CD4-positive, alpha-beta T cell treated with Interleukin-12 subunit alpha and Interleukin-12 subunit beta, for 1 hour (primary cell): ENCODE measurements at places on chromosomes 5 and 9.

GRCh38 chr9:73916016-73916673 is 581.0 kb upstream of the RORB start:
- no peak for DNase-seq

- no peak for DNase-seq
Observed at GRCh38 chr5:44099643-44100042, 289.6 kb downstream of the FGF10 start.

- no peak for DNase-seq
Observed at GRCh38 chr5:61519728-61520277, 187.7 kb downstream of the ZSWIM6 start.

- no peak for DNase-seq
Observed at GRCh38 chr5:161799316-161799715, 48.6 kb upstream of the GABRA1 start.

GRCh38 chr5:125181159-125181558 is 434.7 kb upstream of the ZNF608 start:
- DNase-seq: no peak

DNA sequence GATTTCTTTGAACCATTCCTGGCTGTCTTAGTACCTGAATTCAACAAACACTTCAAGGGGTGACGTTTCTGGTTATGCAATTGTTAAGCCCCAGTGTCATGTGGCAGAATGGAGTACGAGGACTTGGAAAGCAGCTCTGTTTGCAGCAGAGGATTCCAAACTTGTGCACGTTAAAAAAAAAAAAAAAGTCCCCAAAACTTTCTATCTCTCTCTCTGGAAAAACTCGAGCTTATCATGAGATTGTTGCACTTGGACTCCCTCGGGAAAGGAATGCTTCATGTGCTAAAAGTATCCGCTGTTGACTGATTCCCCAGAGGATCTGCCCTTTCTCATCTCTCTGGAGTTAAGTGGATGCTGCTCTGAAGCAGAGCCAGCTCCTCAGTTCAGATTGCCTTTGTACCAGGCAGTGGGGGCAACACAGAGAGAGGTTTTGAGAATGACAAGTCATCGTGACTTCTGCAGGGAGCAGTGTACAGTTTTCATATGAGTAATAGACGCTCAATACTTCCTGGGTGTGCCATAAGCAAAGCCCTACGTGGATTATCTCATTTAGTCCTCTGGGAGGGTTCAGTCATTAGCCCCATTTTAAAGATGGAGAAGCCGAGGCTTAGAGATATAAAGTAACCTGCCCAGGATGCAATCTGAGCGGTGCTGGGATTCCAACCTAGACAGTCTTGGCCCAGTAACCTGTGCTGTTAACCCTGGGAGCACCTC is 28.1 kb downstream of the TMOD1 start:
- no peak for DNase-seq

DNA sequence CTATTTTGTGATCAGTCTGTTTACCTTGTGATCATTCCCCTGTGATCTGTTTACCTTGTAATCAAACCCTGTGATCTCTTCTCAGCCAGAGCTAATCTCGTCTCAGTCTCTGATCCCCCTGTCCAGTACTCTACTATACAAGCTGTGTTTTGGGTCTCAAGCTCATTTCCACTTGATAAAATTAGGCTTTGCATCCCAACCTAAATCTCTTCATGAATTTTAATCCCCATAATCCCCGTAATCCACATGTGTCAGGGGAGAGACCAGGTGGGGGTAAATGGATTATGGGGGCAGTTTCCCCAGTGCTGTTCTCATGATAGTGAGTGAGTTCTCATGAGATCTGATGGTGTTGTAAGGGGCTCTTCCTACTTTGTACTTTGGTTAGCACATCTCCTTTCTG is 157.2 kb downstream of the PRR16 start:
- DNase-seq: no peak

GRCh38 chr9:130313103-130313858 is 47.7 kb downstream of the HMCN2 start:
- DNase-seq: no peak

- no peak for DNase-seq
Observed at GRCh38 chr9:124295159-124295794, 37.5 kb downstream of the NEK6 start.

DNA sequence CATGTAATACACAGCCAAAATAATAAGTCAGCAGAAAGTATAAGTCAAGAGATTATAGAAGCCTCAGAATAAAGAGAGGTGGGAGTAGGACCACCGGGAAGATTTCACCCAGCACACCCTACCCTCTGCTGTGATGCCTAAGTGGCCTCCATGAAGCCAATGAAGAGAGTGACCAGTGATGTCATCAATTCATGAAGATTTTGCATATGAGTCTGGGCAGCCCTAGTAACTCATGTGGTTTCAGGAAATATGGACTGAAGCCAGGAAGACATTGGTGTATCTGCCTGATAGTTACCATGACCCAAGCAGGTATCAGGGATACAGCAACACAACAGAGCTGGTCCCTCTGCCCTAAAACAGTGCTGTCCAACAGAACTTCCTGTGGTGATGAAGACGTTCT is 135.3 kb downstream of the ADAMTS12 start:
- DNase-seq: no peak

GRCh38 chr5:112824197-112824596 is 36.9 kb upstream of the SRP19 start:
- no peak for DNase-seq

DNA sequence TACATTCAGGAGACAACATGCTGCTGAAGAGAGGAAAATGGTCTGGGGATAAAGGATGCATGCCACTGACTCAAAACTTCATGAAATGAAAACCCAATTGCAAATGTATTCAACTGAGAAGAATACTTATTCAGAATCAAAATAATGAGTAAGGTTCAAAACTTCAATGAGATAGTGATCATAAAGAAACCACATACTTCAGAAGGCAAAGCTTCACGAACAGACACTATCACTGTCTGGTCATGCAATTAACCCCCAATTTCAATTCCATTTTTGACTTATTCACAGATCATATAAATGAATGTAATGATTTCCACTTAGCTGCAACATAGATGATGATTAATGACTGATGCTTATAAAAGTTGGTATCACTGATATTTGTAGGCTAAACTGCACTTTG is 33.0 kb upstream of the CTNNAL1 start:
- no peak for DNase-seq

GRCh38 chr9:88833946-88834345 is 157.3 kb upstream of the S1PR3 start:
- no peak for DNase-seq

DNA sequence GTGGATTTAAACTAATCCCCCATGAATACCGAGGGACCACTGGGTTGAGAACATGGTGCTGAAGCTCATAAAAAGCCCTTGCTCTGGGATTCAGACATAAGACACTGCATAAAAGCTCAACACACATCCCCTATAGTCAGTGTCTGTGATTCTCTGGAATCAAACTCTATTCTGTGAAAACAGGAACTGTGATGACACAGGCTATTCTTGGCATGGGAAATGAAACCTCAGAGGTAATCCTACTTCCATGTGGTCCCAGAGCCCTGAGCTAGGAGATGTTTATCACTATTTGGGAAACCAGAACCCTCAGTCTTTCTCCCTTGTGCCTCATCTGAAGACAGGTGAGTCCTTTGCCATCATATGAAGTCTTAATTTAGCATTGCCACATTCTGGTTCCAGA is 135.4 kb upstream of the PRSS3 start:
- no peak for DNase-seq

DNA sequence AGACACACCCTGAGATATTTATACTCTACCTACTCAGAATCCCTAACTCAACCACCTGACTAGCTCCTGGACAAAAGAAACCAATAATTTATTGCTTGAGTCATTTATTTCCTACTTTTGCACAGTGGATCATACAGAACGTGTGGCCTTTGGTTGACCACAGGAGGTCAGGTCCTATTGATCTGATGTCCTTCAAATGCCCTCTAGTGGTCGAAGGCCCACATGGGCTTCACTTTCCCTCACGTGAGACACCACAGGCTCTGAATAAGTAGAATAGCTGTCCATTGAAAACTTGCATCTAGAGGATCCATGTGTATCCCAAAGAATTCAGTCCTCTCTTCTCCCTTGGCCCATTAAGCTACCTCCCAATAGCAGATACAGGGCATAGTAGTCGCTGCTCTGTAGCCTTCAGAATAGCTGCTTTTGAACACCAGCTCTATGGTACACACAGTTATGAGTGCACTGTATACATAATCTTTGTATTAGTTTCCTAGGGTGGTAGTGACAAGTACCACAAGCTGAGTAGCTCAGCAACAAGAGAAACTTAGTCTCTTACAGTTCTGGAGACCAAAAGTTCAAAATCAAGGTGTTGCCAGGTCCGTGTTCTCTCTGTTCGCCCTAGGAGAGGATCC is 177.6 kb upstream of the SMARCA2 start:
- DNase-seq: no peak

GRCh38 chr5:137808503-137809135 is 54.5 kb upstream of the HNRNPA0 start:
- no peak for DNase-seq

GRCh38 chr5:76439929-76440328 is 36.8 kb downstream of the IQGAP2 start:
- DNase-seq: no peak

- DNase-seq: no peak
Observed at GRCh38 chr9:98504298-98505282, 204.1 kb downstream of the GABBR2 start.

DNA sequence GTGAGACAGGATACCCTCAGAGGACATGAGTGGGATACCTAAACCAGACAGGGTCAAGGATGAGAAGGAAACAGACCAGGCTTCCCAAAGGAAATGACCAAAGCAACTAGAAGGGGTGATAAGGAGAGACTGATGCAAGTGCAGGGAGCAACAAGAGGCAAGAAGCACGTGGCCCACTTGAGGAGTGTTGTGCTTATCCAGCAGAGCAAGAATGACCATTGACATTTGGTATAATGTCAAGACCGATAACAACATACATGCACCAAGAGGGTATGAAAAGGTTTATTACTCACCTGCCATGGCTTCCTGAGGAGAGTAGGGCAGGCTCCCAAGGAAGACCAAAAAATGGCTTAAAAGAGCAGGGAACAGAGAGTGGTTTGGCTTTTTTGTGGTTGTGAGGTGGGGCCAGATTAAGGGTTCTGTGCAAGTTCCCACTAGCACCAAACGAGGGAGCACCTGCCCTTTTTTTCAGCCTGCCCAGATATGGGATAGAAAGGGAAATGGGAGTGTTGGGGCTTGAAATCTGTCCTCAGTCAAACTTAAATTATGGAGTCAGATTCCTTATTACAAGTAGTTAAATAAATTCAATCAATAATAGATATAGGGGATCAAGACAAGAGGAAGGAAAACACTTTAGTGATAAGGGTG is 513.6 kb downstream of the RASEF start:
- no peak for DNase-seq

DNA sequence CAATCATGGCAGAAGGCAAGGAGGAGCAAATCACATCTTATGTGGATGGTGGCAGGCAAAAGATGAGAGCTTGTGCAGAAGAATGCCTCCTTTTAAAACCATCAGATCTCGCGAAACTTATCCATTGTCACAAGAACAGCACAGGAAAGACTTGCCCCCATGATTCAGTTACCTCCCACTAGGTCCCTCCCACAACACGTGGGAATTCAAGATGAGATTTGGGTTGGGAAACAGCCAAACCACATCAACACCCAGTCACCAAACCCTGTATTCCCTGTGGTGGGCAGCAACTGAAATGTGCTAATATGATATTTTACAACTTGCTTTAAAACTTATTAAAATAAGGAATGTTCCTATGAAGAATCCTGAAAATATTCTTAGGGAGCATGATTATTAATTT is 54.2 kb downstream of the RASGRF2 start:
- no peak for DNase-seq

DNA sequence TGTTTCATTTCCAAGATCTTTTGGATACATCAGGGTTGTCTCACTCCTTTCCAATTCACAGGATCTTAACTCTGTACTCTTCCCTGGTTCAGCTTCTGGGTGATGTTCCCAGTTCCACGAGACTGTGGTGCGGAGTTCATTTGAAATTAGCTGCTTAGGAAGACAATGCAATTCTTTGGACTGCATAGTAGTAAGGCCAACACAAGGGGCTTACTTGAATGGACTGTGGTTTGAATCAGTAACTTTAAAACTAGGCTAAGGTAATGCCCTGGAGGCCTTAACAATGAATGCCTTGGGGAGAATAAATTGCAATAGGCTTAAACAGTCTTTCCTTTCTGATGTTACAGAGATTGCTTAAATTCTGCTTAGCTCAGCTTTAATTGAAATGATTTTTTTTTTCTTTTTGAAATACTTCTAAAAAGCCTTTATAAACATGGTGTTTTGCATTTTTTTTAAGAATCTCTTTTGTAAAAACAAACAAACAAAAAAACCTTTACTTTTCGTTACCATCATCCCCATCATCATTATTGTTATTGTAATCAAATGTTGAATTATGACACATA is 133.8 kb upstream of the MEF2C start:
- no peak for DNase-seq

DNA sequence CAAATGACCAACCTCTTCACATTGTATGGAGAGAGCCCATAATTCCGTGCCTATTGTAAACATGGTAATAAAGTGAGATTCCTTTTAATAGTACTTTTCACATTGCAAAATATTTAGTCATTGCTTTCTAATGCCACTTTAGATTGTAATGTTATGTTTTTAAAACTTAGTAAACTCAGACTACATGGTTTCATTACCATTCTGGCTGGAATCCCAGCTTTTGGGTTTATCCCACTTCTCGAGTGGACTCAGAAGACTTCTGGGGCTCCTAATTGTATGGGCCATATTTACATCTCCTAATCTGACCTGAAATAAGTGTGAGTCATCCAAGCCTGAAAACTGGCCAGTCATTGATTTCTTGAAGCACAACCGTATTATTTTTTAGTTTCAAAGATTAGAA is 217.6 kb downstream of the CAAP1 start:
- no peak for DNase-seq

- peak; percentile 66 for DNase-seq
Observed at GRCh38 chr5:94524841-94525697, 93.3 kb downstream of the KIAA0825 start.

DNA sequence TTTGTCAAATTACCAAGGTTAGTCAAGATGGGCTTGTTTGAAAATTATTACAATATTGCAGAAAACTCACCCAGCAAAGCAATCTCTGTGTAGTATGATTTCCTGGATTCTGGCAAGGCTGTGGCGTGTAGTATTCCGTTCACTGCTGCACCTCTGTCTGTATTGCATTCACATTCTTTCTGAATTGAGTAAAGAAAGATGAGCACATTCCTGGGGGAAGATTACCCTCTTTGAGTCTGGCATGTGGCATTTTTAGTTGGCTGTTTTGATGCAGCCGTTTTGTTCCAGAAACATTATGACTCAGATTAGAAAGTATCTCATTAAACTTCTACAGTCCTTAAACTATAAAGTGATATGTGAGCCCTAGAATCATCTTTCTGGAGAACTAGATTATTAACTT is 197.7 kb downstream of the TENT4A start:
- no peak for DNase-seq

- no peak for DNase-seq
Observed at GRCh38 chr5:127447827-127448226, 69.6 kb upstream of the PRRC1 start.

DNA sequence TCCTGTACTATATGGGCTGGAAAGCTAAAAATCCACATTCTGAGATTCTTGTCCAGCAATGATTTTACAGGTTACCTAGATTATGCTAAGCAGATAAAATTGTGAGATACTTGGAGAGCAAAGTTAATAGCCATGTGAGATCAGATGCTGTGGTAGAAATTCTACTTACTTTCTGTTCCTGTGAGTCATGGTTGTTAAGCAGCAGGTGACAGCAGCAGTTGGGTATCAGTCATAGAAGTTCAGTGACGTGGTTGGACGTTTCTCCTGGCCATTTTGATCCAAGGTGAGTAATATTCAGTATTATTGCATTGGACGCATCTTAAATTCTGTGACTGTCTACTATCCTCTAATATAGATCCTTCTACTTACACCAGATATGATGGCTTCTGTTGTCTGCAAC is 524.5 kb downstream of the TMEM38B start:
- no peak for DNase-seq
